ENCODE measurements at places on chromosomes 12 and 14.

GRCh38 chr12:14257303-14257733 lies 108.2 kb upstream of the ATF7IP start:
- peak; percentile 12 for DNase-seq

DNA sequence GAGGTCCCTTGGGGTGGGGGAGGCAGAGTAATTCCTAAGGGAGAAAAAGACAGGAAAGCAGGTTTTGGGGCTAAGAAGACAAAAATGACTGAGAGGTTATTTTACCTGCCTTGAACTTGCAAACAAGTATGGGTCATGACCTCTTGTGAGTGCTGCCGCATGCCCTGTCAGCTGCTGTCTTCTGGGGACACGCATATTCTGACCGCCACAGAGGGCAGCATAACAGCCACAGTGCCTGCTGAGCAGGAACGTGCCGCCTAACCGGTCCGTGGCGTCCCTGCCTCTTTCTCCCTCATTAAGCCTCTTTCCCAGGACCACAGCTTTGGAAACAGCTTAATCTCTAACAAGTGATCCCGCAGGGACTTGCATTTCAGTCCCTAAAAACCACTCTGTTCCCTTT lies 51.3 kb upstream of the KCNA1 start:
- no peak for DNase-seq

- DNase-seq, result no peak
Observed at GRCh38 chr14:71472356-71473340, 459.6 kb upstream of the RGS6 start.

DNA sequence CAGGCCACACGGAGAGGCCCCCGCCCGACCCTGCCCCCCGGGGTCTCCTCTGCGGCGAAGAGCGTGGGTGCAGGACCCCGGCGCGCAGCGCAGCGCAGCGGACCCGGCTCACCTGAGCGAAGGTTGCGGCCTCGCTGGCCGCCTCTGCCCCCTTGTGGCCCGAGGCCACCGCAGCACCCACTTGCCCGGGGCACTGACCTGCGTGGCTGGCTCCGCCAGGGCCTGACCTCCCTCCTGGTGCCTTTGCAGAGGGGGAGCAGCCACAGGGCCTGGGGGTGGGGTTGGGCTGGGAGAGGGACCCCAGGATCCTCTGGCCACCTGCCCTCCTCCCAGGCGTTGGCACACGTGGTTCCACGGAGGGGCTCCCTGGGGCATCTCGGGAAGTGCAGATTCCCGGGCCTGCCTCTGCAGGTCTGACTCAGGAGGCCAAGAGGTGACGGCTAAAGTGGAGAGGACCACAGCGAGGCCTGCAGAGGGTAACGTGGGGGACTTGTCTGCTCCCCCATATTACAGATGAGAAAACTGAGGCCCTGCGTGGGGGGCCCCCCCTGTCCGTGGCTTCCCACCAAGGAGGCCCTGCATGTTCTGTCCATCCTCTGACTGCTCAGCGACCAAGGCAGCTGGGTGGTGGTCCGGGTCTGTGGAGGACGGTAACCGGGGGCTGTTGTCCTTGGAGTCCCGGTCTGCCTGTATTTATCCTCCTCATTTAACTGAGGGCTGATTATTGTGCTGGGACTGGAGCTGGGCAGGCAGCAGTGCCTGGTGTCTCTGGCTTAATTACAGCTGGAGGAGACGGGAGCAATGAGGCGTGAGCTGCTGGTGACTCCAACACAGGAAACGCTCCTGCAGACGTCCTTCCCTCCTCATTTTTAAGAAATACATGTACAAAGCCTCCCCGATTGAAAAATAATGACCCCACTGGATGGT lies 67.9 kb upstream of the BEGAIN start:
- DNase-seq, result no peak

GRCh38 chr12:115332945-115333344 lies 649.0 kb upstream of the TBX3 start:
- no peak for DNase-seq

GRCh38 chr12:130831876-130832405 lies 7.1 kb downstream of the STX2 start:
- DNase-seq, result no peak

- no peak for DNase-seq
Observed at GRCh38 chr14:99252940-99253868, 18.8 kb downstream of the BCL11B start.

DNA sequence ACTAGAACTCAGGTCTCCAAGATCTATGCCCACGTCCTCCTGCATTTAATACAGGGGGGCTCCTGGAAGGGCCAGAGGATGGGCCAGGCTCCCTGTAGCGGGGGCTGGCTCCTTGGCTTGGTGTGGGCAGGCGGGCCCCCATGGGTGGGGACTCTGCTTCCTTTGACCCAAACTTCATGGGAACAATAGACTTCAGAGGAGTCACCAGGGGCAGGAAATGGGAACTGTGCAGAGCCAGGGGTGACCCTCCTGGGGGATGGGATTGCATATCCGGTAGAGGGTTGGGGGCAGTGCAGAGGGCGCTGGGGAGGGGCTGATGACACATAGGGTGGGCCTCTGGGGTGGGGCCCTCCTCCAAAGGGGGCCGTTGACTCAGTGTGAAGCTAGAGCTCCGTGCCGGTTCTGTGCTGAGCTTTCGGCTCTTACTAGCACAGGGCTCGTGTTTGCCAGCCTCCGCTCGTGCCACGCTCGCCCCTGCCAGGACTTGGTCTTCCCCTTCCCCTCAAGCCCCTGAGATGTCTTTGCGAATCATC lies 4.6 kb downstream of the TEAD4 start:
- no peak for DNase-seq

- no peak for DNase-seq
Observed at GRCh38 chr12:122333142-122334087, 67.1 kb upstream of the VPS33A start.

Measured in RKO (cell line).